ENCODE measurements at places on chromosomes 4 and X.

DNA sequence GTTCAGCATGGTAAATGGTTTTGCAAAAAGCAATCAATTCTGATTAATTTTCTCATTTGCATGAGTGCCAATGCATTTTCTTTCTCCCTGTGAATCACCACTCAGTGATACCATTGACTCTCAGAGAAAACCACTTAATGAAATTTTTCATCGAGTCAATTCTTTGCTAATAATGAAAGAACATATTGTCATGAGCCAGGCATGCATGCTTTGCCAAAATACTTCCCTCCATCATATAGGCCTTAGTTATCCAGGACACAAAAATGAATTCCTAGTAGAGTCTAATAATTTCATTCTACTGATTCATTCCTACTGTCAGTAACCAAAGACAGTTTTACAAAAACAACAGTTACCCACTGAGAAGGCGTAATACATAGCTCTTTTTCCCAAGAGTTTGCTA is 680.0 kb downstream of the TRIML1 start:
- DNase-seq, result no peak

GRCh38 chr4:62455871-62456270 is 1255.7 kb downstream of the ADGRL3 start:
- no peak for DNase-seq

- no peak for DNase-seq
These were observed 103.3 kb upstream of the RBPJ start for GRCh38 chr4:26217481-26217880.

DNA sequence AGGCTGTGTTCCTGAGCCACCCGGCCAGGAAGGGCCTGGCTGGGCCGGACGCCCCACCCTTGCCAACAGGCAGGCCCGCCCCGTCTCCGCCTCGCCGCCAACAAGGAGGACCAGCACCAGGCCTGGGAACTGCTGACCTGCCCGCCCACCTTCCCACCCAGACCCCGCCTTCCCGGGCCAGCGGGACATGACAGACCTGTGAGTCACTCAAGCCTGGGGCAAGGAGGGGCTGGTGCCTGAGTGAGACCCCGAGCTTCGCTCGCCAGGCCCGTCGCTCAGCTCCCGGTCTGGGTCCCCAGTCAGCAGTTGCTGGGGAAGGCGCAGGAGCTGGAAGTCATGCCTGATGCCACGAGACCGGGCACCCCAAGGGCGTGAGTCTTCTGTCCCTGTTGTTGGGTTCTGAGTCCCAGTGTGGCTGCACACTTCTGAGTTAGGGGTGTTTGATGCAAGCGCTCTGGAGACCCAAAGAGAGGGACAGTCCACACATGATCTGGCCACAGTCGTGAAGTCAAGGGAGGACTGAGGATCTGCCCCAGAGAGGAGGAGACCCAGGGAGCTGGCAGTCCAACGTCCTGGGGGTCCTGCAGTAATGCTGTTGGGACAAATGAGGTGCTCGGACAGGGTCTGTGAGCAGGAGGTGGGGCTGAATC is at the start of gene DNASE1L1:
TSS of gene DNASE1L1 (minus strand) at position 33 of the 650 bp plus-strand sequence. CDS start 3,686 bp downstream, outside the sequence.
- DNase-seq, result no peak

DNA sequence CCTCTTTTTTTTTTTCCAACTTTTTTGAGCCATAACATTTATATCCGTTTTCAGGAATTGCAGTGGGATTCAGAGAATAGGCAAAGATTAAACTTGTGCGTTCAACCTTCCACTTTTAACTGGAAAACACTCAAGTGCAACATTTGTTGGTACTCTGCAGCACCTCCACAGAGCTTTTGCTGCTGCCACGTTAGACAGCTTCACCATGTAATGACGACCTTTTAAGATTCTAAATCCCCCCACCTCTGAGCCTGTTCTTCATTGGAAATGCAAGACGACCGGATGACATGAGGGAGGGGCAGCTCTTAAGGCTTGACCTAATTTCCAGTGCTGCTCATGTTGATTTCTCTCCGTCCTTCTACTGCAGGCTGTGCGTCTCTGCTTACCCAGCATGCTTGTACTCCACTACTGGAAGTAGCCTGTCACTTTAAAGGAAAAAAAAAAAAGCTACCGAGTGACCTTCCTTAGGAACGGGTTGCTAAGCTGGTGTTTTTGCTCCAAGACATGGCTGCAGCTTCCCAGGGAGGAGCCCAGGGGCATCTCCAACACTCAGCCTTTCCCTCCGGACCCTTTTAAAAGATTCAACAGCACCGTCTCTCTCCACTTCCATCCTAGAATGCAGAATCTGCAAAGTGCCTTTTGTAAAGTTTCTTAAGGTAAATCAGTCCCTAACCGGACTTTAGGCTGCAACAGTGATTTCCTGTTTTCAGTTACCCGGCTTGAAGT is at the start of gene CC2D2A:
TSS of gene CC2D2A (plus strand) at position 481 of the 726 bp plus-strand sequence. CDS start 6,051 bp downstream, outside the sequence.
- DNase-seq, result peak; percentile 7

DNA sequence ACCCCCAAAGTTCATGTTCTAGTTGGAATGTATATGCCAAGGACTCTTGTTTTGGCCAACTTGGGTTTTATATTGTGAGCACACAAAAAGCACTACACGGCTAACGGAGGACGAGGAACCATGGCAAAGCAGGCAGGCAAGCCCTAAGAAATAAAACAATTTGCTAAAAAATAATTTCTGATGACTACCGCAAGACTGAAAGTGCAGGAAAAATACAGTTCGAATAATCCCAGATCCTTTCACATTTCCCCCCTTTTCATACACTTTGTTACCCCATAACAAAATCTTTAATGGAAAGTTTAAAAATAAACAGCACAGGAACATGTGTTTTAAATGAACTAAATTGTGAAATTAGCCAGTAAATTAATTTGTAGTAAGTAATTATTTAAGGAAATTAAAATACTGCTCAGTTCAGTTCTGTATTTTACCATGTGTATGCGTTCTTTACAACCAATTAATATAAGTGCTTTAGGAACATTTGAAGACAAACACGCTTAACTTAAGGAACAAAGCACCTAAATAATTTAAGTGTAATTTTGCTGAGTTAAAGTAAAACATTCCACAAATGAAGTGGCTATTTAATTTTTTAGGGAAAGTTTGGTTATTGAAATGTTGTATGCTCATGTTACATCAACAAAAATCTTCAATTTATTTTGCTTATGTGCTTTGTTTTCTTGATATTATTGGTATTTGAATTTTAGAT is 12.4 kb upstream of the PITX2 start:
- no peak for DNase-seq

- no peak for DNase-seq
These were observed 58.8 kb upstream of the IGFBP7 start for GRCh38 chr4:57168982-57169381.

GRCh38 chrX:68728186-68728585 is 80.7 kb downstream of the STARD8 start:
- DNase-seq, result no peak

GRCh38 chr4:135365065-135365464 is 1163.5 kb upstream of the PABPC4L start:
- no peak for DNase-seq

- DNase-seq, result no peak
These were observed 38.4 kb upstream of the CLNK start for GRCh38 chr4:10722957-10723356.

DNA sequence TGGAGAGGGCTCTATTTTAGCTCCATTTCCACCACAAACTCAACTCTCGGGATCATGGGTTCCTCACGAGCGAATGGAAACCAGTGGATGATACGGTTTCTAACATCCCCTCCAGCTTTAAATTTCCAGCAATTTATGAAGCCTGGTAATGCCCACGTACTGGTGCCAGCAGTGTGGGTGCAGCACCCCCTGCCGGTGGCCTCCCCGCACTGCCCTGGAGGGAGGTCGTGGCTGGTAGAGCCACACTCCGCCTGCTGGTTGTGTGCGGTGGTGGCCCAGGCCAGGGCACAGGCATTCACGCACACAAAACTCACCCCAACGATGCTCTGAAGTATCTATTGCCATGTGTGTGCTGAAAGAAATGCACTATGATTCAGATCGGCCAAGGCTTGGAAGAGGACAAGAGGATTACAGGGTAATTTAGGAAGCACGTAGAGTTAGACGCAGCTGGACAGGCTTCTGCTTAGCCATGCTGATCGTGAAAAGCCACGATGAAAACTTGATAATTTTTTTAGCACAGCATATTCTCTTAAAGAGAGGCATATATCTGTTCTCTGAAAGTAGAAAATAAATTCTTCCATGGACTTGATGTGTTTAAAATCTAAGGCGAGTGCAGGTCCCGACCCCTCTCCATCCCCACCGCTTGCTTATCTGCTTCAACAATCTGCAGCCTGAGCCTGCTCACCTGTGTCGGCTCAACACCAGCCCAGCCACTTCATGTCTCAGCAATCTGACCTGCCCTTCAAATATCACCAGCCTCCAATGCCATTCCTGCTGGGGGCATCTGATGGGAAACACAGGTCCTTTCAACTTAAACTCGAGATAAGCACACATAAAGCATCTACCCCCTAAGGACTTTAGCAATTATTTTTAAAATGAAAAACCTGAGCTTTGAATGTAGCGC is 59.1 kb downstream of the SCD5 start:
- DNase-seq, result no peak

DNA sequence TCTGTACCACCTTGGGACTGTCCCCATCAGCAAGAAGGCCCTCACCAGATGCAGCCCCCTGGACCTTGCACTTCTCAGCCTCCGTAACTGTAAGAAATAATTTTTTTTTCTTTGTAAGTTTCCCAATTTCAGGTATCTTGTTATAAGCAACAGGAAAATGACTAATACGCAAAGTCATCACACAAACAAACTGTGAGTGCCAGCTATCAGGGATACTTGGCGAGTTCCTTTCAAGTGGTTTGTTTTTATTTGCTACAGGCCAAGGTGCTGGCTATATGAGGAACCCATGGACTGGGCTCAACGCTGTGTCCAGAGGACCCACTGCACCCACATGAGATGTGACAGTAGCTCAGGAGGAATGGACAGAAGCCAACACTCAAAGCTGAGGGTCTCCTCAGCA is 11.5 kb upstream of the GPM6B start:
- DNase-seq, result no peak

GRCh38 chr4:52251864-52252263 is 200.8 kb downstream of the SPATA18 start:
- no peak for DNase-seq

DNA sequence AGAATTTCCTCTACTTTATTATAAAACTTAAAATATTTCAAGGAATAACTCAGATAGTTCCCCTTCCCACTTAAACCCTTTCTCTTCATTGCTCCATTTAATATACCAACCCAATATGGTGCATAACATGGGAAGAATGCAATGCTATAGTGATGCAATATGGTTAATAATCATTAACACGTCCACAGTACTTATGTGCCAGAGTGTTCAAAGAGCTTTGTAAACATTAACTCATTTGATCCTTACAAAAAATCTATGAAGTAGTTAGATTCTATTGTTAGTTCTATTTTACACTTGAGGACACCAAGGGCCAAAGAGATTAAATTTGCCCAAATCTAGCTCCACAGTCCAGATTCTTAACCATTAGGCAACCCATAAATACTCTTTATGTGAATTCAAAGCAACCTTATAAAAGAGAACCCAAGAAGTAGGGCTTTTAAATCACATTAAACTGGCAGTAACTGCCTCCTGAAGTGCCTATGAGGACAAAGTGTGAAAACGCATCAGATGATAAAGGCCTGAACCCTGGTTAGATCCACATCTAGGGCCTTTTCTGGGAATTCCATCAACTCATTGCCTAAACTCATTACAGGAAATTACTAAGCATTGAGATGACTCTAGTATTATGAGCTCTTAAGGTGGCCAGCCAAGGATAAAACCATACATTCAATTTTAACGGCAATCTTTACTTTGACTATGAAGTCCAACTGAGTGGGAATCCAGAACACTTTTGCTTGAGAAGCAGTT is 94.3 kb downstream of the AREG start:
- DNase-seq, result no peak

GRCh38 chrX:40170830-40171512 is 73.2 kb upstream of the BCOR start:
- no peak for DNase-seq

GRCh38 chrX:11540532-11541377 is 125.0 kb downstream of the ARHGAP6 start:
- no peak for DNase-seq

GRCh38 chrX:66046612-66047235 is 6.8 kb upstream of the VSIG4 start:
- no peak for DNase-seq

DNA sequence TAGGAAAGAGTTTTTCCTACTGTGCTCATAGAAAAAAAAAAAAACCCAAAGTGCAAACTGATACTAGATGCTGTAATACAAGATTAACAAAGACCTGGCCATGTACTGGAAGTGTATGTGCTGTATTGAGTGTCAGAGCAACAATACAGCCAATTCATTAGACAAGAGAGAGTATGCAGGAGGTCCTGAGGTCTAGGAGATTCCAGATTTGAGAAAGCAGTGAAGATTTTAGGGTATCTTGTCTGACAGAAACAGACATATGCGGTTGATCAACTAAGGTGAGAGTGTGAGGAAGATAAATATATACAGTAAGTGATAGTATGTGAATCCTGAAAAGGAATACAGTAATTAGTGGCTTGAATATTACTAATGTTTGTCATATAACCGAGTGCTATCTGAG is 3.0 kb downstream of the GPR174 start:
- no peak for DNase-seq

DNA sequence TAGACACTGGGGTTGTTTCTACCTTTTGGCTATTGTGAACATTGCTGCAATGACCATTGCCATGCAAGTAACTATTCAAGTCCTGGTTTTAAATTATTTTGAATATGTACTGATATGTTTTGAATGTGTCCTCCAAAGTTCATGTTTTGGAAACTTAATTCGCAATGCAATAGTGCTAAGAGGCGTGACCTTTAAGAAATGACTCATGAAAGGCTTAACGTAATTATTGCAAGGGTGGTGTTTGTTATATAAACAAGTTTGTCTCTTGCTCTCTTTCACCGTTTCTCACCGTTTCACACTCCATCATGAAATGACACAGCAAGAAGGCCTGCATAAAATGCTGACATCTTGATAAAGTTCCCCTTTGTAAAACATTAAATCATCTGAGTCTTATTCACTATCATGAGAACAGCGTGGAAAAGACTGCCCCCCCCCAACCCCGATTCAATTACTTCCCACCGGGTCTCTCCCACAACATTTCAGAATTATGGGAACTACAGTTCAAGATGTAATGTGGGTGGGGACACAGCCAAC is 506.9 kb upstream of the FAM47C start:
- DNase-seq, result no peak

DNA sequence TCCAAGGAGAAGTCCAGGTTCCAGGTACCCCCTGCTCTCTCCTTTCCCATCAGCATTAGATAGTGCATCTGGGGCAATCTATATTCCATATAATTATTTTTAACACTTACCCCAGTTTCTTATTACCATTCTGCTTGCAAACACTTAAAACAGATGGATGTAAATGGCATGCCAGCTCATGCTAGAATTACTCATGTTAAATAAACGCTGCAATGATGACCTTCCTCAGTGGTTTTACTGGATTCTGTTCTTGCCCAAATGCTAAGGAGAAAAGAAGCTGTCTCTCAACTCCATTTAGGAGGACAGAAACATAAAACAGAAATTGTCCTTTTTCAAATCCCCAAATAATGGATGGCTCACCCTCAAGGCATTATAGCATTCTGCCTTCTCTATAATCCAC is 161.1 kb downstream of the NLGN4X start:
- DNase-seq, result no peak

DNA sequence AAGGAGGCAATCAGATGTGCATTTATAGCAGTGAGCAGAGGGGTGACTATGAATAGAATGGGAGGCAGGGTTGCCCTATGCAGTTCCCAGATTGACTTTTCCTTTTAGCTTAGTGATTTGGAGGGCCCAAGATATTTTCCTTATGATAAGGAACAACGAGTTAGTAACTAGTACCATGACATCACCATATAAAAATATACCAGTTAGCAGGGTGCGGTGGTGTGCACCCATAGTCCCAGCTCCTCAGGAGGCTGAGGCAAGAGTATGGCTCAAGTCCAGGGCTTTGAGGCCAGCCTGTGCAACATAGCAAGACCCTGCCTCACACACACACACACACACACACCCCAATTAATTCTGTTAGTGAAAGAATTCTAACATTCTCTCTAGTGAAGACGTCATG is 53.0 kb downstream of the IL13RA2 start:
- DNase-seq, result no peak
